ENCODE measurements at places on chromosomes 3 and 15.
A peak's percentile ranks its signal among the peaks of the same experiment; 100 is the strongest.

DNA sequence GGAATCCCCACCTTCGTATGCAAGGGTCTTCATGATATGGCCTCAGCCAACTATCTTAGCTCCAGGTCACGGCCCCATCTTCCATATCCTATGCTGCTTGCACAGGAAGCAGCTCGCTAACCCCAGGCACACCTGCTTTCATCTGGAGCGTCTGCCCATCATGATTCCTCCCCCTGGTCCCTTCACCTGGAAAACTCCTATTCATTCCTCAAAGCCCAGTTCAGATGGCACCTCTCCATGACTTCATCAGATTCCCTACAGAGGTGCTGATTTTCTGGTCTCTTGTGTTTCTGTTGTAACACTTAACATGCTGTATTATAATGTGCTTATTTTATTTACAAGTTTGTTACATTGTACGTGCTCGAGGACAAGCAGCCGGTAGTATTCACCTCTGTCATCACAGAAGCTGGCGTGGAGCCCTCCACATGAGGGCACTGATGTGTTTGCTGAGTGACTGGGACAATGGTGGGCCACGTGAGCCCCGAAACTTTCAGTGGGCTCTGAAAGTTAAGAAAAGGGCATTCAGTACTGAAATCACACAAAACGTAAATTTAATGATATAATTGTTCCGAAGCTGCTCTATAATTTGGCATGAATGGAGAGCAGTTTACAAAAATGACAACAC, 16.2 kb downstream of the MUC20 start:
- DNase-seq: no peak

DNA sequence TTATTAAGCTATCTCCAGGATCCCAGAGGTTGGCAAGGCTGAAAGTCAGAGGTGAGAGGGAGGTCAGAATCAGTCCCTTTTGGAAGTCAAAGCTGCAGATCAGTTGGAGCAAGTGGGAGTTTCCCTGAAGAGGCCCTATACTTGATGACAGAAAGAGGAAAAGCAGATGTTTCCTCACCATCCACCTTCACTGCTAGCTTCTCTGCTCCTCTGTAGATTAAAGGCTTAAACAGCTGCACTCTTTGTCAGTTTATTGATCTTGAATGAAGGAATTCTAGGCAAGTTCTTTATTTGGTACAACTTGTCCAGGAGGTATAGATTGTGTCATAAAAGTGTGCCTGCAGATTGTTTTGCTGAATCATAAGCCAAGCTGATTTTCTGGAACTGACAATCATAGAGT, 408.2 kb upstream of the TGFBR2 start:
- no peak for DNase-seq

DNA sequence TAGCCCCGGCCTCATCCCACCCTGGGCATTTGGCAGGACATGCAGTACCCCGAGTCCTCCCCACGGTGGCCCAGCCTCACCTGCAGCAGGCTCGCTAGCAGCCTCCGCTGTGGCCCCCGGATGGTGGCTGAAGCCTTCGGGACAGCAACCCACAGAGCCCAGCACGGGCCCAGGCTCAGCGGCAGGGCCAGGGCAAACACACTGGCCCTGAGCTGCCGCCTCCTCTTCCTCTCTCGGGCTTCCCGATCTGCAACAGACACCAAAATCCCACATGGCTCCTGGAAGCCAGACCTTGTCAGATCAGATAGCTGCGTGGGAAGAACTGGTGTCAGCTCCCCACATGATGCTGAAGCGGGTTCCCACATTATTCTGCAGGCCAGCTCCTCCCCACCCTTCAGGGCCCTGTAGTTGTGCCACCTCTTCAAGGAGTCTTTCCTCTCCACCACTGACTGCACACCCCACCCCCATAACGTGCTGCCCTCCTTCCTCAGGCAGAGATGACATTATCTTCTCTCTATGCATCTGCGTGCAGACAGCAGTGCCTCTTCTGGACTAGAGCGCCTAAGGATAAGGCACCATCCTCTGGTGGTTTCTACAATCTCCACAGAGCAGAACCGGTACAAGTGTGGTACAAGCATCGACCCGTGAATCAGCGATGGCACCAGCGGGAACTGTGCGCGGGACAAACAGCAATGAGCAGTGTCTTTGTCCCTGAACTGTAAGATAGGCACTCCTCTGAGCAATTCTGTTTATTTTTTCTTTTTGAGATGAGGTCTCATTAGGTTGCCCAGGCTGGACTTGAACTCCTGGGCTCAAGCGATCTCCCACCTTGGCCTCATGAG, 9.5 kb downstream of the TMEM44 start:
- no peak for DNase-seq

- DNase-seq: no peak
Measured at GRCh38 chr3:113948015-113948917, 453 bp downstream of the ZDHHC23 start.

GRCh38 chr3:161371441-161372320, at the start of gene SPTSSB:
Gene SPTSSB, minus strand, starts transcription at chr3:161371517. Its CDS starts 25,194 bp downstream, at chr3:161346323.
- DNase-seq: no peak

DNA sequence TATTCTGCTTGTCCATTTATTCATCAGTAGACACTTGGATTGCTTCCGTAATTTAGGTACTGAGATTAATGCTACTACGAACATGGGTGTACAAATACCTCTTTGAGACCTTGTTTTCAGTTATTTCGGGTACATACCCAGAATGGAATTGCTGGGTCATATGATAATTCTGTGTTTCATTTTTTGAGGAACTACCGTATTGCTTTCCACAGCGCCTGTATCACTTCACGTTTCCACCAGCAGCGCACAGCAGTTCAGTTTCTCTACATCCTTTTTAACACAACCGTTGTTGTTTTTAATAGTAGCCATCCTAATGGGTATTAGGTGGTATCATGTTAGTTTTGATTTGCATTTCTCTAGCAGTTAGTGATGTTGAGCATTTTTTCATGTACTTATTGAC, 9.5 kb downstream of the PAK2 start:
- no peak for DNase-seq

DNA sequence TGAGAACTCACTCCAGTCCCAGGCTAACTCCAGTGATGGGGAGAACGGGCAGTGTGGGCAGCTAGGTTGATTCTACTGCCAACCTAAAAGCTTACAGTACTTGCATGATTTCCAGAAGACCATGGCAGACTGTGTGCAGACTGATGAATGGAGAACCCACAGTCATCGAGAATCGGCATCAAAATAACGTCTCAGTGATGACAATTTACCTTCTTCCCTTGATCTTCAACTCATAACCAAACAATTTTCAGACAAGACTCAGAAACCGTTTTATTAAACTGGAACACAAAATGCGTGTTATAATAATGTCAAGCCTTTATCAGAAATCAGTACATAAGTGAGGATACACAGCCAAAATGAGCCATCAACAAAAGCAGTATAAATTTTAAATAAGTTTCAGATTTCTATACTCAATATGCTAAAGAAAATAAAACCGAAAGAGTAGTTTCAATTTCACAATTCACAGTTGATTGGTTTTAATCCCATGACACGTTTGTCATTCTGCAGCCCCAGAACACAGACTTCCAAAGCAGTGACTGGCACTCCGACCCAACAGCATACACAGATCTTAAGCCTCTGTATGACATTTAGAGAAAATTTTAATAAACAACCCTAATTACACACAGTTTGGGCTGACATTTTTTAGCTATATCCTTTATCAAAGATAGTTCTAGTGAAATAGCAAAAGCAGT, 54.5 kb downstream of the ZMAT3 start:
- no peak for DNase-seq

DNA sequence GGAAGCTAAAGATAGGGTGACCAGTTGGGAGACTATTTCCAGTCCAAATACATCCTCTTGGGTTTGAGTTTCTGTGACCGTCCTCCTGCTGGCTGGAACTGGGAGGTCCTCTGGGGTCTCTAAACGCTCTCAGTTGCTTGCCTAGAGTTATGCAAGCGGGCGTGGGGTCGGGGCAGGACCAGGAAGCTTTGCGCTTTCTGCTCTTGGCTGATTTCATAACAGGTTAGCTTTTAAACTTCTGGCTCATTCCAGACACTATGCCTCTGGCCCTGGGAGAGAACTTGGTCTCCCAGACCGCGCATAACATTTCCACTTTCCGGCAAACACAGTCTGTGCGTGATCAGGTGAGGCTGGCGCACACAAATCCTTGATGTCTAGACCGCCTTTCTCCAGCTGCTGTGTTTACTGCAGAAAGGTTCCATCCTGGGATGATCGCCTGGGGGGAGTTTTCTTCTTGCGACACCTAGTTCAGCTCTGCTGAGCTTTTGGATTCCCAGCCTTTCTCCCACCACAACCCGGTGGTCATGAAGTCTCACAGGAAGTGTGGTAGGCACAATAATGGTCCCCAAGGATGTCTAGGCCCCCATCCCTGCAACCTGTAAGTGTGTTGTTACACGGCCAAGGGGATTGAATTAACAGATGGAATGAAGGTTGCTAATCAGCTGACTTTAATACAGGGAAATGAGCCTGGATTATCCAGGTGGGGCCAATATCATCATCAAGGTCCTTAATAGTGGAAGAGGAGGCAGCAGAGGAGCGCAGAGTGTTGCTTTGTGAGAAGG, 23.6 kb upstream of the CGNL1 start:
- no peak for DNase-seq

- no peak for DNase-seq
Measured at GRCh38 chr3:125110016-125110875, 54.4 kb upstream of the HEG1 start.

GRCh38 chr3:63471781-63472180, 180.7 kb upstream of the SNTN start:
- no peak for DNase-seq

- no peak for DNase-seq
Measured at GRCh38 chr3:64861684-64862083, 173.9 kb upstream of the ADAMTS9 start.

DNA sequence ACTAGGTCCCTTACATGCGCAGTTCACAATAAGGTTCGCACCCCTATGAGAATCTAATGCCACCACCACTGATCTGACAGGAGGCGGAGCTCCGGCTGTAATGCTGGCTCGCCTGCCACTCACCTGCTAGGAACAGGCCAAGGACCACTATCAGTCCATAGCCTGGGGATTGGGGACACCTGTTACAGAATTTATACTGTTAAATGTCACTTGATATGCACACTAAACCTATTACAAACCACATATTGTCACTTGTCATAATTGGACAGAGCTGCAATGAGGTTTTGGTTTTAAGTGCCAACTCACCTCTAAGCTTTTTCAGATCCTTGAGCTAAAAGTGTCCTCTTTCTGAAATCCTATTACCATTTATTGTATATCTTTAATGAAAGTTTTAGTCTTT, 507.9 kb upstream of the TPRG1 start:
- no peak for DNase-seq

GRCh38 chr3:7546253-7546652, 685.3 kb downstream of the GRM7 start:
- peak; percentile 1 for DNase-seq

DNA sequence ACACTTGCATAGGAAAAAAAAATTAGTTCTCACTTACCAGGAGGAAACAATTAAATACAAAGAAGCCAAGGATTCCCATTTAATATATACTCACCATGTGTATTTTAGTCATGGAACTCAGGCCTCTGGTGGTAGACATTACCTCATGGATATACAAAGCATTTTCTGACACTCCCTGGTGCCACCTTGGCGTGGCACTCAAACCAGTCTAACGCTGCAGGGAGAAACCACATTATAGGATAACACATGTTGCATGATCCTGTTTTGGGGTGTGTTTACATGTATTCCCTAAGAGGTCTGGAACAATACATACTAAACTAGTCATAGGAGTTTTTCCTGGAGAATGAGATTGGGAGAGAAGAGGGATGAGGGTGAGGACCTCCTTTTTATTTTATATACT, 5.9 kb upstream of the RTF1 start:
- DNase-seq: no peak

DNA sequence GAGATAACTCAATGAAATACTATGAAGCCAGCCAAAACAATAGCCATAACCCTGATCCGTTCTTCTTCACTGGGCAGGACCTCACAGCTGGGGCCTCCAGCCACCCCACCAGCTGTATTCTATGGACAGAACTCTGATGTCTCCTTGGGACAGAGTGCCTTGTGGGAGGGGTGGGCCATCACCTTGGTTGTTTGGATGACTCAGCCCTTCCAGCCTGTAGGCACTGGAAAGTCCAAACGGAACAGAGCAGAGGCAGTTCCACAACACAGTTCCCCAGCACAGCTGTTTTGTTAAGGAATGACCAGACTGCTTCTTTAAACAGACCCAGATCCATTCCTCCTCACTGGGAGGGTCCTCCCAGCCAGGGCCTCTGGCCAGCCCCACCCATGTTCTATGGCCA, 31.9 kb upstream of the ZBED2 start:
- no peak for DNase-seq

GRCh38 chr3:27721717-27722564, at the start of gene EOMES:
Gene EOMES, minus strand, starts transcription at chr3:27722323. Its CDS starts 29 bp downstream, at chr3:27722294.
- peak; percentile 79 for DNase-seq

DNA sequence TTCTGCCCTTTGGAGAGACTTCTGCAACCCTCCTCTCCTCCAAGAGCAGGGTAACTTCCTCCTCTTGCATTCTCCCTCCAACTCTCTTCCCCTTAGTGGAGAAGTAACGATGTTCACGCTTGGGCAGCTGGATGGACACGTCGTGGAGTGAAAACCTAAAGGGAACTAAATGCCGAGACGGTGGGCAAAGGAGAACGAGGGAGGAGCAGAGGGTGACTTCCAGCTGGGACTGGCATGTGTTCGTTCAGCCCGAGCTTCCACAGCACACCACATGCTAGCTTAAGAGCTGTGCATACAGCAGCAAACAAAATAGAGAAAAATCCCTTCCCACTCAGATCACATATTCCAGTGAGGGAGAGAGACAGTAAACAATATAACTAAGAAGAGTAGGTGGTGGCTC, 179.8 kb downstream of the SLCO3A1 start:
- DNase-seq: no peak

DNA sequence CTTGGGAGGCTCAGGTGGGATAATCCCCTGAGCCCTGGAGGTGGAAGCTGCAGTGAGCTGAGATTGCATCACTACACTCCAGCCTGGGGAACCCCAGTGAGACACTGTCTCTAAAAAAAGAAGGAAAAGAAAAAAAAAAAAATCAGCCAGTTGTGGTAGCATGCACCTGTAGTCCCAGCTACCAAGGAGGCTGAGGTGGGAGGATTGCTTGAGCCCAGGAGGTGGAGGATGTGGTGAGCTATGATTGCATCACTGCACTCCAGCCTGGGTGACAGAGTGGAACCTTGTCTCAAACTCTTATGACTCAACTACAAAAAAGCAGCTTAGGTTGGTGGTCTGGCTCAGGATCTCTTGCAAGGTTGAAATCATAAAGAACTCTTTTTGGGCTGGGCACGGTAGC, 19.3 kb upstream of the GPX1 start:
- DNase-seq: peak; percentile 81

DNA sequence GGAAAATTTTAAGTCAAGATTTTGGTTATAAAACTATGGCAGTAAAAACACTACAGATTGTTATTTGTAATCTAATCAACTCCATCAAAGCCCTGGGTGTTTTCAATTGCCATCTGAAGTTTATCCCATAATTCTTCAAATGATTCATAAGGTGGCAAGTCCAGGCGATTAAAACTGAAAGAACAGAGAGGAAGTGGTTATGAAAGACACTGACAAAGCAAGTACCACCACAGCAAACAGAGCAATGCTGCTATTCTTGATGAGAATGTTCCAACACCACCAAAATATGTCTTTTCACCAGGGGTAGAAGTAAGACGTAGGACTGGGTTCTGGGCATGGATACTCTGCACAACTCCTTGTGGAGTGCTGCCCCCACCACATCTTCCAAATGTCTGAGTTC, 86.9 kb upstream of the PRTG start:
- DNase-seq: peak; percentile 35
